ENCODE measurements at places on chromosomes 1 and 21.

DNA sequence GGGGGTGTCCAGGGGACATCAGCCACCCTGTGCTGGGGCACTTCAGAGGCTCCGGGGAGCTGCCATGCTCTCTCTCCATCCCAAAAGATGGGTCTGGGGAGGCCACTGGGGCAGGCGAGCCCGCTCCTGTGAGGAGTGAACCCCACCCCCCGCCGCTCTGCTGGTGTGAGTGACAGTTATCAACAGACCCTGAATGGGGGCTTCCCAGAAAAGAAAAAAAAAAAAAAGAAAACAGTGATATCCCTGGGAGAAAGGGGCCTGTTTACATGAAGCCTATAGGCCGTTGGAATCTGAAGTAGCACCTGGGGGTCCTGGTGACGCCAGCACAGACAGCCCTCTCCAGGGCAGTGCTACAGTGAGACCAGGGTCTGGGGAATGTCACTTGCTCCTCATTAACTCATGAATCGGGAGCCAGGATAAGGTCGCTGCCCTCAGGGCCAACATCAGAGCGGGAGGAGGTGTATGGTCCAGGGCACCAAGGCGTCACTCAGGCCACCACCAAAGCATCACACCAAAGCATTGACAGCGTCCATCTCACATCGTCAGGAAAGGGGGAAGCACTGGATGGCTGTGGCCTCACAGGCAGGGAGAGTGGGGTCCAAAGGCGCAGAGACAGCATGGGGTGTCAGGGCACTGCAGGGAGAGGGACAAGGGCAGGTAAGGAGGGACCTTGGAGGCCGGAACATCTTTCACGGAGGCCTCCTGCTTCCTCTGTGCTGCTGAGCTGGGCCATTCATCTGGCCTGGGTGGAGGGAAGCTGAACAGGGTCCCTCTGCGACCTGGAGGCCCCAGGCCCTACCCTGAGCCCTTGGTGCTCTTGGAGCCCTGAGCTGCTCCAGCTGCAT, 8.4 kb upstream of the NPHP4 start:
- no peak for DNase-seq

GRCh38 chr1:3061566-3061965, 7.4 kb upstream of the PRDM16 start:
- DNase-seq, result no peak

DNA sequence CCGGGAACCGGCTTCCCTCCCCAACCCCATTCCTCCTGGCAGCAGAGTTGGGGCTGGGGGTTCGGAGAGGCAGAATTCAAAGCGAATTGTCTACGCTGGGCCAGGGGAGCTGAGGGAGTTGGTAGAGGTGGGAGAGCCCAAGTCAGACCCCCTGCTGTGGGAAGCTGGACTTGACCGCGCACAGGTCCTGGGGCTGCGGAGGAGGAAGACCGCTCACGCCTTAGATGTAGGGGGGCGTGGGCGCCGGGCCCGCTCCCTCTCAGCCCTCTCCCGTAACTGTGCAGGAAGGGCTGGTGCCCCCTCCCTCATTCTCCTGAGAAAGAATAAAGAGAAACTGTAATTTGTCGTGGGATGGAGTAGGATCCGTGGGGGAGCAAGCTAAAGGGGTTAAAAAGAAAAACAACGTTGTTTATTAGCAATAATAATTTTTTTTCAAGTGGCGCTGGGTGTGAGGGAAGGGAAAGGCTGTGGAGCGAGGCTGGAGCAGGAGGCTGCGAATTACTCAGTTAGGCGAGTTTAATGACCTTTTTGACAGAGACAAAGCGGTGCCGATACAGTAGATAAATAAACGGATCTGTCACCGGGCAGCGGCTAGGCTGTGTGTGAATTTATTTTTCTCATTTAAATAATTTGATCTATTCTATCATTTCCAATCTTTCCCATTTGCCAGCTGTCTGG, 838 bp upstream of the GRIK3 start:
- DNase-seq, result no peak

DNA sequence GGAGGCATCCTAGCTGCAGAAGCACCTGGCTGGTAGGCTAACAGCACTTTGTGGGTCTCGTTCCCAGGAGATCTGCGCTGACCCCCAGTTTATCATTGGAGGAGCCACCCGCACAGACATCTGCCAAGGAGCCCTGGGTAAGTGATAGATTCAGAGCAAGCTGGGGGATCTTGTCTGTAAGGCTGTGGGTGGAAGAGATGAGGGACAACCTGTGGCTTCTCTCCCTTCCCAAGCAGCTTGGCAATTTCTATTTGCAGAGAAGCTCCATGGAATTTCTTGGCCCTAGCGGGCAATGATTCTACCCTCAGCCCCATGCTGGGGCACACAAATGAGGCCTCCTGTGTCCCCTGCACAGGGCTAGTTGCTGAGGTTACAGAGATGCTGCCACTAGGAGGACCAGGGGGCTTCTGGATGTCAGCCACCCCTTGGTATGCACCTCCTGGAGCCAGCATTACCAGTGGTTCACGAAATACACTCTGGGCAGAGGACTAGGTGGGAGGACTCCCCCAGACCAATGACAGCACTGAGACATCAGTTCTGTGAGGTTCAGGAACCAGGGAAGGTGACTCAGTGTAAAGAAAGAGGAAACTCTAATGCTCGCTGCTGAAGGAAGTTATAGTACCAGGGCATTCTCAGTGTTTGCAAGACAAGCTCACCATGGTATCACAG, 5.5 kb downstream of the CAPN2 start:
- DNase-seq, result no peak

DNA sequence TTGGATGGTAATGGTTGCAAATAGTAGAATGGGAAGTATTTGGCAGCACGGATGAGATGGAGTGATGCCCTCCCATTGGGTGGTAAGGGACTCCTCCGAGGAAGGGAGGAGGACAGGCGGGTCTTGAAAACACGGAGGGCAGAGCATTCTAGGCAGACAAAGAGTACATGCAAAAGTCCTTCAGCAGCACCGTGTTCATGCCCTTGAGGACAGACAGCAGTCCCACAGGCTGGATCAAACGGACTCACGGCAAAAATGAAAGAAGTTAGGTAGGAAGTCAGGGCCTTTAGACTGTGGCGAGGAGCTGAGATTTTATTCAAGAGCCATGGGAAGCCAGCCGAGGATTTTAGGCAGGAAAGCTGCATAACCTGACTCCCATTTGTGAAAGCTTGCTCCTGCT, 253.9 kb downstream of the RHOU start:
- DNase-seq, result no peak

DNA sequence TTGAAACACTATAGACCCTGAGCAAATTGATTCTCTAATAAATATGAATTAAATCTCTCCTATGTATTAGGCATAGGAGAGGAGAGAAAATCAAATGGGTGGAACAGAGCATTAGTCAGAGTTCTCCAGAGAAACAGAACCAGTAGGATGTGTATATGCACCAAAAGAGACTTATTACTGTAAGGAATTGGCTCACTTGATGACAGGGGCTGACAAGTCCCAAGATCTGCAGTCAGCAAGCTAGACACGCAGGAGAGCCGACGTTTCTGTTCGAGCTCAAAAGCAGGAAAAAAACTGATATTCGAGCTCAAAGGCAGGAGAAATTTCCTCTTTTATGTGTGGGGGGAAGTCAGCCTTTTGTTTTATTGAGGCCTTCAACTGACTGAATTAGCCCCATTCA, 259.2 kb upstream of the KAZN start:
- no peak for DNase-seq

- DNase-seq, result no peak
These were observed 57.3 kb downstream of the DRAM2 start for GRCh38 chr1:111082421-111083203.

DNA sequence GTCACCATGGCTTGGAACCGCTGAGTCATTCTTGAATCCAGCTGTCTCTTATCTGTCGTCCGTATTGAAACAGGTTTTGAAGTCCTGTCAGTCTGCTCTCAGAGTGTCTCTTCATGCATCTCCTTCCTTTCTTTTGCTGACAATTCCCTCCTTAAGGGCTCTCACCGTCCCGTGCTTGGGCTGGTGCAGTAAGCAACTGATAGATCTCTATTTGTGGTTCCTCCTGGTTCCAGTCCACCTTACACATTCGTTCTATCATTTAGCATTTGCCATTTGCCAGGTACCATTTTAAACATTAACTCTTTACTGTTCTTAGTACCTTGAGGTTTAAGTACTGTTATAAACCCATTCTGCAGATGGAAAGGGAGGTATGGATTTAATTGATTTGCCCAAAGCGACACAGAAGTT, 88.9 kb downstream of the DYRK1A start:
- no peak for DNase-seq

GRCh38 chr1:198641501-198641900, 2.7 kb downstream of the PTPRC start:
- no peak for DNase-seq

GRCh38 chr1:156796340-156797097, 20.1 kb downstream of the SH2D2A start:
- no peak for DNase-seq

- no peak for DNase-seq
These were observed 70.3 kb downstream of the SERINC2 start for GRCh38 chr1:31483012-31483946.

- DNase-seq, result no peak
These were observed 218.4 kb downstream of the HLX start for GRCh38 chr1:221097479-221098281.

- no peak for DNase-seq
These were observed 15.2 kb downstream of the GPR161 start for GRCh38 chr1:168121401-168122011.

GRCh38 chr1:59520194-59520593, 223.3 kb downstream of the FGGY start:
- DNase-seq, result no peak

DNA sequence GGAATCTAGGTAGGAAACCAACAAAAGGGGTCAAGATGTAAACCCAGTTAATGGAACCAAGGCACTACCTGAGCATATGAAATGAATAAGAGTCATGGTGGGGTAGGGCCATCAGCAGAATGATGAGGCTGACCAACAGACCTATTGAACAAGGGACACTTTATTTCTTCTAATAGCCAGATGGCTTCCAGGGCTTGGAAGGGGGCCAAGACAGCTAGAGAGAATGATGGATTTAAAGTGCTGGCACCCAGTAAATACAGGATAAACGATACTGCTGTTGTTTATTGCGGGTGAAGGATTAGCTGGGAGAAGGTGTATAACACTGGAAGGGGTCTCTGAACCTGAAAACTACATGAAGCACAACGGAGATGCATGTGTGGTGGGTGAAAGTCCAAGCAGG, 15.6 kb downstream of the DDAH1 start:
- DNase-seq, result no peak

- no peak for DNase-seq
These were observed 72.3 kb downstream of the TRIM11 start for GRCh38 chr1:228334226-228334935.

GRCh38 chr1:8938232-8938999, 7.3 kb upstream of the CA6 start:
- no peak for DNase-seq

- no peak for DNase-seq
These were observed 30.2 kb upstream of the VPS26C start for GRCh38 chr21:37297364-37297763.

DNA sequence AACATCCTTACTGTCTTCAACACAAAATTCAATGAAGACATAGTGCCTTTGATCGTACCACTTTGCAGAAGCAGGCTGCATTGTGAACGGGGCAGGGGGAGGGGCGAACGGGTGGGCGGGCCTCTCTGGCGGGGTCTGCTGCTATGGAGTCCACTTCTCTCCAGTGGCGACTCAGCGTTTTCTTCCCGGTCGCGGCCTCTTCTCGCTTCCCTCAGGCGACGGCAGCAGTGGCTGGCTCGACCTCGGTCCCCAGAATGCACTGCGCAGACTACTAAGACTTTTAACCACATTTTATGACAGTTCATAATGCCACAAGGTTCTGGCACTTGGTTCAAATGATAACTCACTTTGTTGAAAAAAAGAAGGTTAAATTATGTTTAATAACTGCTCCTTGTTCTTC, 21.2 kb downstream of the GBP2 start:
- DNase-seq, result no peak

DNA sequence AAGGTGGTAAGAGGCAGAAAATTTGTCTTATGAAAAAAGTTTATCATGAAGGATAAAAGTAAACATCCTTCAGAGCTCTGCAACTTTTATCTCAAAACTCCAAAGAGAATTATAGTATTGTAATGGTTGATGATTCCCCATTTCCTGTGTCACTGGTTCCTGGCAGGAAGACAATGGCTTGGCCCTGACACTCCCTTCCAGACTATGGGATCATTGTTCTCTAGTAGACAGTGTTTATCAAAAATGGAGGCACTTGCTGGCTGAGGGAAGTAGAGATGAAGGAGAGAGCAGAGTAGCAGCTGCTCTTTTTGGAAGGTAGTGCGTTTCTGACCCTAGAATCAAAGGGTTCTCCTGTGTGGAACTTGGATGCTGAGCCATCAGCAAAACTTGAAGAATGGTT, 145.9 kb upstream of the ATP1B1 start:
- no peak for DNase-seq

DNA sequence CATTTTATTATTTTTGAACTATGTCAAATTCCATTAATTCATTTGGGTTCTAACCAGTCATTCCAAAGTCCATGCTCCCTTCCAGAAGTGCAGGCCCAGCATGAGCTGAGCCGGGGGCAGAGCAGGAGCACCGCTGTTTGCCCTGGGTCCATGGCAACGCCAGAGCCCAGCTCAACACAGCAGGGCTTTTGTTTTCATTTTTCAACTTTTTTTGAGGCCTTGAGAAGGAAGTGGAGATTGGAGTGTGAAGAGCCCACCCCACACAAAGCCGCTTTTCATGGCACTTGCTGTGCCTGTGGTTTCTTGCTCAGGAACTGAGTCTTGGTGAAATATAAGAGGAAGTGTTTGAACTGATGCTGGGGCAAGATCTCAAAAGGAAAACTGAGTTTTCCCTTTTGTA, 13.2 kb upstream of the PRMT2 start:
- DNase-seq, result no peak

DNA sequence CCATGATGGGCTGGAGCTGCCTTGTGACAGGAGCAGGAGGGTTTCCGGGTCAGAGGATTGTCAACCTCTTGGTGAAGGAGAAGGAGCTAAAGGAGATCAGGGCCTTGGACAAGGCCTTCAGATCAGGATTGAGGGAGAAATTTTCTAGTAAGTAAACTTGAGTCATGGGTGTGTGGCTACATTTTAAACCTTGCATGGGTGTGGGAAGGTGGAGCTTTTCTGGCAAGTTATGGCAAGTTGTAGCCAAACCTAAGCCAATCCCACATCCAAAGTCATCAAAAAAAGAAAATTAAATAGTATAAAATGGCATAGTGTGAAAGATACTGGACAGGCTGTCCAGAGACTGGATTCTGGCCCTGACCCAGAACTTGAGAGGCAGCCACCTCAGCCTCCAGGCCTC, 39.8 kb upstream of the HSD3B1 start:
- no peak for DNase-seq

- DNase-seq, result no peak
These were observed 107.9 kb upstream of the RAB4A start for GRCh38 chr1:229162825-229163515.

DNA sequence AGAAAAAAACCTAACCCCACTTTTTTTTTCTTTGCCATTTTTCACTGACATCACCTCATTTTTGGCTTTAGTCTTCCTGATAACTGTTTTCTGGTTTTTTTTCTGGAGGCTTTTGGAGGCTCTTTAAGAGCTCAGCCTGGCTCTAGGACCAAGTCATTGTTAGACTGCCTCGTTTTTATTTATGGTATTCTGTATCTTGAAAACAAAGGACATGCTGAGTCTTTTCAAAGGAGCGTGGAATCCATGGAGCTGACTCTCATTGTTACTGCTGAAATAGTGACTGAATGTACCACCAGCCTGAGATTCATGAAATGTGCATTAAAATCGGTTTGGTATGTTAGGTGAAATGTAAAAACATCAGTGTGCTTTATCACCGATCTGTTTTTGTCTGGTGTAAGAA, 28.0 kb downstream of the RASAL2 start:
- DNase-seq, result no peak

- no peak for DNase-seq
These were observed 20.8 kb upstream of the CD5L start for GRCh38 chr1:157862114-157863070.
